Forelimb muscle (tissue), 1 donor: ENCODE measurements at places on chromosomes 7 and 10. TPM values are rescaled to one million over a fixed set of nuclear protein-coding genes. Genes with fewer than 3 reads are reported as not detected.

Gene RTKN2
- polyA plus RNA-seq, result 4.5 TPM

Gene CPA5
- 2.0 TPM for polyA plus RNA-seq

Gene AQP1
- polyA plus RNA-seq, result 91.6 TPM

Gene MMD2
- polyA plus RNA-seq, result not detected

Gene POT1
- polyA plus RNA-seq, result 14.9 TPM

Gene MYH16
- 0.18 TPM for polyA plus RNA-seq

Gene TMEM178B
- polyA plus RNA-seq, result 0.43 TPM

Gene NACAD
- polyA plus RNA-seq, result 4.4 TPM
